Stimulated activated CD8-positive, alpha-beta memory T cell treated with anti-CD3 and anti-CD28 coated beads, Interleukin-4, amount 100 ng/mL, for 48 hours (primary cell): ENCODE measurements at places on chromosomes 5 and 9.

GRCh38 chr5:112412346-112412745 is 6.7 kb downstream of the EPB41L4A start:
- no peak for DNase-seq

GRCh38 chr5:72372331-72372730 is 52.2 kb downstream of the PTCD2 start:
- no peak for DNase-seq

GRCh38 chr9:137163365-137163715 is 6.5 kb downstream of the LRRC26 start:
- no peak for DNase-seq

DNA sequence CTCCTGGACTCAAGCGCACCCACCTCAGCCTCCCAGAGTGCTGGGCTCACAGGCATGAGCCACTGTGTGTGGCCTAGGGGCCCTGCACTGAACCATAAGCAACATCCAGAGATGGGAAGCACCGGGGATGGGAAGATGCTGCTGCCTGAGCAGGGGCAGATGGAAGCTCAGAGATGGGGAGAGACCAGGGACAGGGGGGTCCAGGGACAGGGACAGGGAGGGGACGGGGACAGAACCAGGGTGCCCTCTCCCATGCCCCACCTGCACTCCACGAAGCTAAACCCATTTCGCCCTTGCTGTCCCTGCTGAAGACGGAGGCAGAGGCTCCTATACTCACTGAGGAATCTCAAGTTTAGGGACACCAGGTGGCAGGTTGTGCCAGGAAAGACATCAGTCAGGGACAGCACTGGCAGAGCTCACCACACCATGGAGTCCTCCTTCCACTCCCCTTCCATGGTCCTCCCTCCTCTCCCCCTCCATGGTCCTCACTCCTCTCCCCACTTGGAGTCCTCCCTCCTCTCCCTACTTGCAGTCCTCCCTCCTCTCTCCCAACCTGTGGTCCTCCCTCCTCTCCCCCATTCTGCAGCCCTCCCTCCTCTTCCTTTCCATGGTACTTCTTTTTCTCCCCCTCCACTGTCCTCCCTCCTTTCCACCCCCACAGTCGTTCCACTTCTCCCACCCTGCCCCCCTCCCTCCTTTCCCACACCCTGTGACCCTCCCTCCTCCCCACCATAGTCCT is 45.5 kb upstream of the LRRC14B start:
- DNase-seq = no peak

DNA sequence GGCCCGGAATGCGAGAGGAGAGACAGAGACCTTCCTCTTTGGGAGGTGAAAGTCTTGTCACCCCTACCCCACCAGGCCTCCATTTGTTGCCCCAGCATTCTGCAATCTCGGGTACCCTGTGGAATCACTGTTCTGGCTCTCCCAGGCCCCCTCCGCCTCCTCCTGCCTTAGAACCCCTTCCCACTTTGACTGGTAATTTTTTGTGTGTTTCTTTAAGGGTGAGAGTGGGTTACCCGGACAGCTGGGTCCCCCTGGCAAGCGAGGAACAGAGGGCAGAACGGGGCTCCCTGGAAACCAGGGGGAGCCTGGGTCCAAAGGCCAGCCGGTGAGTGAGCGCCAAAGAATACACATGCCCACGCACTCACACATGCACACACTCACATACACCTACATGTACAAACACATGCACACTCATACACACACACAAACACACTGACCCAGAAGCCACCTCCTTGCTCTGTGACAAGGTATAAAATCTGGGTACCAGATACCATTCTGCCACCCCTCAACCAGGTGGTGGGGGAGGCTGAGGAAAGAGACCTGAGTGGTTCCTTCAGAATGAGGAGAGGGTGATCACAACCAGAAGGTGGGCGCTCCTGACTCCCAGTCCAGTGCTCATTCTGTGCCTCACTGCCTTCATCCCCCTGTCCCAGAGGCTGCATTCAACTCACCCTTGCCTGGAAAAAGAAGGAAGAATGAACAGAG is 30.9 kb upstream of the ORM1 start:
- peak; percentile 16 for DNase-seq

DNA sequence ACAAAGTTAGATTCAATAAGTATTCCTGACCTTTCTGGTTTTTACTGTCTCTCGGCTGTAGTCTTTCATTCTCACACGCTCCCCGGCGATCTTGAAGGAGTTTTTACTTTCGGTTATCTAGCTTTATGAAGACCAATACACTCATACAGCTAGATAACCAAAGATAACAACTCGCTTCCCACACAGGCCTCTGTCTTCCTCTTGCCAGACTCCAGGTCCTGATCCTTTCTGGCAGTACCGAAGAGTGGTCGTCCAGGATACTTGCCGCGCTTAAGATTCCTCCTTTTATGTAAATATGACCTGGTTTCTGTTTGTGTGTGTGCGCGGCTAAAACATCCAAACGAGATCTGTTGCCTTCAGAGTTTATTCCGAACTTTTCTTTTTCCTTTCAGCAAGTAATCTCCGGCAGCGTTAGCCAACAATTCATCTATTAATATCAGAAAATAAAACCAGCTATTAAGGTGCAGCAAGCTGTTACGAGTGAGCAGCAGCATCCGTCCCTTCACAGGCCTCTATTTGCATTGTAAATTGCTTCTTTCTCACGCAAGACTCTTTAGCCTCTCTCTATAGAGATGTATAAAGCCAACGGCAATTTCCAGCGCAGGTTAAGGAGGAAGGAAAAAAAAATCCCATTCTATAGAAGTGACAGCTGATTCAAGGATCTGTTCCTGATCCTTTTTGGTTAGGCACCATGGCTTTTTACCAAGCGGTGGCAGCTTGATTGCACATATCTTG is 216.1 kb downstream of the MEF2C start:
- no peak for DNase-seq
